LoVo (cell line): ENCODE measurements at places on chromosomes 2 and 18.

- DNase-seq, result no peak
Observed at GRCh38 chr2:15298770-15299169, 262.4 kb downstream of the NBAS start.

GRCh38 chr2:38601463-38602135 is 1.1 kb downstream of the HNRNPLL start:
- peak; percentile 22 for DNase-seq

- DNase-seq, result peak; percentile 57
Observed at GRCh38 chr2:181070119-181070835, 89.9 kb downstream of the UBE2E3 start.

DNA sequence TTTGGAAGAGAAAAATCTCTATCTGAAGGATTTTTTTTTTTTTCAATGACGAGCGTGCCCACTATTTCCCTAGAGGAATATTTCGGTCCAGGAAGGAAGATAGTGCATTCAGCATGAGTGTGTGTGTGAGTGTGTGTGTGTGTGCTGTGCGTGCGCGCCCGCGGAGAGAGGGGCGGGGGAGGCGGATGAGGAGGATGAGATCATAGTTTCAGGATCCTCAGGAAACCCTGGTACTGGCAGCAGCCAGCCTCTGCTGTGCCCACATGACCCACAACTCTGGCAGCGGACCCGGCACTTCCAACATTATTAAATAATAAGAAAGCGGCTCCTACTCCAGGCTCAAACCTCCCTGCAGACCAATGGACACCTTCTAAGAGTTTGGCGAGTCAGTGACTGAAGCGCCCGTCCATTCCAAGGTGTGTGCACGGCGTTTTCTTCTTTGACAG is 217.0 kb upstream of the DTNA start:
- no peak for DNase-seq

DNA sequence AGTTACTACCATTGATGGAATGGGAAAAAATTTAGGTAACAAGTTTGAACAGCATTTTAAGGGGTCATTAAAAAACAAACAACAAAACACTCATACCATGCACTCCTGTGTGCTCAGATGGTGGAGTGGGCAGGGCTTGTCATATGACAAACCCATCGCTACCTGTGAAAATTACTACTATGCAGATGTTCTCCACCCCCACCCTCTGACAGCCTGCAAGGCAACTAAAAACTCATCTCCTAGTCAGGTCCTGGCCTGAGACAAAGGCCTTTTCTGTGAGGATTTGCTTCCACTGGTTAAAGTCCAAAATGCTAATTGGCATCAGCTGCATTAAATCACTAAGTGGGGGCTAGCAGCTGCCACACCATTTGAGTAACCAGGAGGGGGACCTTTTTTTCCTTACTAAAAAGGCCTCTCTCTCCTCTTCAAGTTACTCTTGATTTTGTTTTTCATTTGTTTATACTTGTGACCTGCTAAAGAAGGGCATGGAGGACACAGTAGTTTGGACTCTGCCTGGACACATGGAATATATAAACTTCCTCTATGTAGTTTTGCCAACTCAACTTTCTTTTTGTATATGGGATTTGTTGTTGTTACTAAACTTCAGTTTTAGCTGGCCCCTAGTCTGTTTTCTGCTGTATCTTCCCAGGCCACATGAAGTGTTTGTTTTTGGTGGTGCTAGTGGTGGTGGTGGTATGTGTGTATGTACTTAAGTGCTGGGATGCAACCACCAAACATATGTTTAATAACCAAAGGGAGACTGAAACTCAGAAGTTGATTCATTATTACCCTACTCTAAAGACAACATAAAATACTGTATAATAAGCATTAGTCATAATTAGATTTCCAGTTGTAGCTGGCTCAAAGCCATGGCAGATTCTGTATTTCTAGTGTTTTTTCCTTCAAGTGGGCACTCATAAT is 121.3 kb downstream of the MAP4K4 start:
- no peak for DNase-seq

DNA sequence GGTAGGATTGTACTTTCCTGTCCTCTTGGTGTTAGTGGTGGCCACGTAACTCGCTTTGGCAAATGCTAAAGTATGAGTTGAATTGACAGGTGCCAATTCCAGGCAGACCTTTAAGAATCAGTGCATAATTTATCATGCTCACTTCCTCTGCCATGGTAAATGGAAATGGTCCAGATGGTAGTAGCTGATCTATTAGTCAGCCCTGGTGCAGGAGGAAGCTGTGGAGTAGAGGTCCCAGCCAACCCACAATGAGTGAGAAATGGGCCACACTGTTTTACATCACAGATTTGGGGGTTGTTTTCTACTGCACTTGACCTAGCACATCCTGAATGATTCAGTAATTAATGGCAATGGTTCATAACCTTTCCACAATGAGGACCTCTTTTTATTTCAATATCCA is 104.4 kb downstream of the RGPD3 start:
- no peak for DNase-seq
